ENCODE measurements at places on chromosomes 11 and 22.
A peak's percentile ranks its signal among the peaks of the same experiment; 100 is the strongest.

- DNase-seq: no peak
These were observed 44.0 kb downstream of the RRP8 start for GRCh38 chr11:6559369-6559768.

GRCh38 chr11:60810569-60810968 lies 25.4 kb downstream of the MS4A10 start:
- no peak for DNase-seq

DNA sequence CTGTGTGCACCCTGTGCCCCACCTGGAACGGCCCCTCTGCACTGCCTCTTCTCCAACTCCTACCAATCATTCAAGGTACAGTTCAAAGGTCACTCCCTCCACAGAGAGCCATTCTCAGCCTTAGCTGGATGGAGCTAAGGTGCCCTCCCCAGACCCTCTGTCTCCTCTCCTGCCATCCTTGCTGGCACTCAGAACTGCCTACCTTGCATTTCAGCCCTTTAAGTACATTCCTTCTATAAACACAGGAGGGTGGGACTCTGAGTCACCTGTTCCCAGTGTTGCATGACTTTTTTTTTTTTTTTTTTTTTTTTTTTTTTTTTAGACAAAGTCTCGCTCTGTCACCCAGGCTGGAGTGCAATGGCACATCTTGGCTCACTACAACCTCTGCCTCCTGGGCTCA lies 8.6 kb downstream of the TTLL1 start:
- DNase-seq: peak; percentile 65

DNA sequence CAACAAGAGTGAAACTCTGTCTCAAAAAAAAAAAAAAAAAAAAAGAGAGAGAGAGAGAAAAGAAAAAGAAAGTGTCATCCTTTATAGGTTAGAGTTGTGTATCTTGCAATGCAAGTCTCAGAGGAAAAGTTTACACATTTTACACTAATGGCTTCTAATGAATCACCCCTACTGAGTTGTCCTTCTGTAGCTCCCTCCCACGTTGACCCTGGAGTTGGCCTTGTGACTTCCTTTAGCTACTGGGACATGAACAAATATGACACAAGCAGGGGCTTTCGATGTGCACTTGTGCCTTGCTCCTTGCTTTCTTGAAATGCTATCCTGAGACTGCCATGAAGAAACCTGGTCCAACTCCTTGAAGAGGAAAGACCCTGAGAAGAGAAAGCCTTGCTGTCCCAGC lies 2.4 kb upstream of the SMCO4 start:
- DNase-seq: no peak

- DNase-seq: no peak
These were observed 42.3 kb upstream of the NFRKB start for GRCh38 chr11:129937592-129938238.

DNA sequence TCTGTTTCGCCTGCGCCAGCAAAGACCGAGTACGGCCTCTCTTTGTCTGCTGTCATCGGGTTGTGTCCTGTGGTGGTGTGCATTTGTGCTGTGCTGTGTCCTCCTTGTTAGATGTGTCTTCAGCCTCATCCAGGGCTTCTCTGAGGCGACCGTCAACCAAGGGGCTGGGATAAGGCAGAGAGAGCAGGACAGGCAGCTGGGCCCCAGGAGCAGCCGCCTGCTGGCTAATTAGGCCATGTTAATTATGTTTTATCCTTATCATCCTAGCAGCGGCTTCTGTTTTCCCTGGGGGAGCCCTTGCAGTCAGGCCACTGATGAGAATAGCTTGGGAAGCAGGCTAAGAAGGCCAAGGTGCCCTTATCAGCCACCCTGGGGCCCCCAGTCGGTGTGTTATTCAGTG lies 40.7 kb upstream of the TTC12 start:
- no peak for DNase-seq

DNA sequence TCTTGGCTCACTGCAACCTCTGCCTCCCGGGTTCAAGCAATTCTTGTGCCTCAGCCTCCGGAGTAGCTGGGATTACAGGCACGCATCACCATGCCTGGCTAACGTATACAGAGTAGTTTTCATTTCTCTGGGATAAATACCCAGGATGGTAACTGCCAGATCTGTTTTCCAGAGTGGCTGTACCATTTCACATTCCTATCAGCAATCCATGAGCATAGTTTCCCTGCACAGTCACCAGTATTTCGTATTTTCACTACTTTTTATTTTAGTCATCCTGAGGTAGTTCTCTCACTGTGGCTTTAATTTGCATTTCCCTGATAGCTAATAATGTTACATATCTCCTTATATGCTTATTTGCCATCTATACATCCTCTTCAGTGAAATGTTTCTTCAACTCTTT lies 11.0 kb upstream of the SCARF2 start:
- no peak for DNase-seq

DNA sequence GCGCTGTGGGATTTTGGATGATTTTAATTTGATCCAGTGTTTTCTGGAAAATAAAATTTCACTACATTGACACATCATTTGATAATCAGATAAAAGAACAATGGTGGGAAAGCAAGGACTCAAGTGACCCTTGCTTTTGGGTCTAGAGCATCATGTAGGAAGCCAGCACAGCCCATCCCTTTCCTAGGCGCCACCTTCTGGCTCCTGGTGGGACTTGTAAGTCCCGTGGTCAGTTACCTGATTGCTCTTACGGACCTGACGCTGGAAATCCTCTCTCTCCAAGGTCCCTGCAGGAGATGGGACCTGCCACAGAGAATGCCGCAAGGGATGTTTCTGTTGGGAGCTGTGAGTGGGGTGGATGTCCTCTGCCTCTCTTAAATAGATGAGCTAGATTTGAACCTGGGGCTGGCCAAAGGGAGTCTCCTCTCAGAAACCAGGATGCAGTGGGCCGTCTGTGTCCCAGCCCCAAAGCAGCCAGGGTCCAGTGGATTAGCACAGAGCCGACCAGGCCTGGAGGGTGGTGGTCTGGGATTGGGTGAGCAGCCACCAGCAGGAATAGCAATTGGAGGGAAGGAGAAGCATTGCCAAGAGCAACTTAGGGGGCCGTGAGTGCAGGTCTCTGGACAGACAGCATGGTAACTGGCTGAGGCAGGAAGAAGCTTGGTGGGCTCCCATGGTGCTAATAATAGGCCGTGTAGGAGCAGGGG lies 21.7 kb downstream of the TIMP3 start:
- DNase-seq: peak; percentile 67

DNA sequence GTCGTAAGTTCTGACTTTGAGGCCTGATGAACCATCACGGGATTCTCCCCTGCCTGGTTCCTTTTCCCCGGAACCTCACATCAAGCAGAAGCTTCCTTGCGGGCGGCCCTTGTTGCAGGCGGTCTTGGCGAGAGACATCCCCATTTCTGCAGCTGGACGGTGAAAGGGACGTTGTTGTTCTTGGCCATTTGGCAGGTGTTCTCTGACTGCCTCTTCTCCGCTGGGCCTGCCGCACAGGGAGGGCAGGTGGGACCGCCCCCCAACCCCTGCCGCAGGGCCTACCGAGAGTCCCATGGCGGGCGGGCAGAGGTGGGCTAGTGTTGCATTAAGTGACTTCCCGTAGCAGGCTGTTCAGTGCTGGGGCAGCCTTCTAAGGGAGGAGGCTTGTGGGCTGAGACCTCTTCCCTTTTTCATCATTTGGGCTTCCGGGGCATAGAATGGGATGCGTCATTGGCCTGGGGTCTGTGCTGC lies 26.9 kb upstream of the GRAMD4 start:
- DNase-seq: no peak

DNA sequence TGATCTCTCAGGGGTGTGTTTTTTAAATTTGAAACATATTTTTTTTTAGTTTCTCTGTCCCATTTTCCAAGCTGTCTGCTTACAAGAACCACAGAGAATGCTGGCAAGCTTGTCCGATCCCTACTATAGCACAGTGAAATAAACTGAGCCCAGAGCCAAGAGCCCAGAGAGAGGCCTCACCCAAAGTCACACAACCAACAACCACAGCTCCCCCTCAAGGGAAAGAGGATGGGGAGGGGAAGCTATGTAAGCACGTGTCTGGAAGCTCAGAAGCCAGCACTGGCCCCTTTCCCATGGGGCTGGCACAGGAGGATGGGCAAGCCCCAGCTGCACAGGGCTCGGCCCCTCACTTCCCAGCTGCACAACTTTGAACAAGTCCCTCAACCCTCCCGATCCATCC lies 3.2 kb upstream of the SART1 start:
- DNase-seq: no peak

GRCh38 chr11:83643115-83643514 lies 356.9 kb upstream of the CCDC90B start:
- no peak for DNase-seq

DNA sequence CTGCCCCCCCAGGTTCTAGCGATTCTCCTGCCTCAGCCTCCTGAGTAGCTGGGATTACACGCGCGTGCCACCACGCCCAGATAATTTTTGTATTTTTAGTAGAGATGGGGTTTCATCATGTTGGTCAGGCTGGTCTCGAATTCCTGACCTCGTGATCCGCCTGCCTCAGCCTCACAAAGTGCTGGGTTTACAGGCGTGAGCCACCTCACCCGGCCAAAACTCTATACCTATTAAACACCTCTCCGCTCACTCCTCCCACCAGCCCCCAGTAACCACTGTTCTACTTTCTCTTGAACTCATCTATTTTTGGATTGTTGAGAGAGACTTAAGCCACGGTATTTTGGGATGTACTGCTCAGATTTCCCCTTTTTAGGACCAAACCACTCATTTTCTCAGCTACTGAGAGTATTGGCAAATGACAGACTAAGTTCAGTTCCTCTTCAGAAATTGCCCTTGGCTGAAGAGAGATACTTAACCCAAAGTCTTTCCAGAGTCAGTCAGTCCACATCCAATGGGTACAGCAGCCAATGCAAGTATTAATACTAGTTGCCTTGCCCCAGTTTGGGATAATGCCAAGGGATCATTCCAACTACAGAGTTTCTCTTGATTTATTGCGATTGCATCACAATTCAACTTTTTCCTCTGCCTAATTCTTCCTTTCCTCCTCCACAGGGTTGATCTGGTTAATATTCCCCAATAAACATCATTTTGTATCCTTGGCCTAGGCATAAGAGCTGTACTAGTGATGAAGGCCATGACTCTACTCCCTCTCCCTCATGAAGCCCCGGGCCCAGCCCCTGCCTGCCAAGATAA lies 36.8 kb upstream of the CSTF3 start:
- DNase-seq: no peak

DNA sequence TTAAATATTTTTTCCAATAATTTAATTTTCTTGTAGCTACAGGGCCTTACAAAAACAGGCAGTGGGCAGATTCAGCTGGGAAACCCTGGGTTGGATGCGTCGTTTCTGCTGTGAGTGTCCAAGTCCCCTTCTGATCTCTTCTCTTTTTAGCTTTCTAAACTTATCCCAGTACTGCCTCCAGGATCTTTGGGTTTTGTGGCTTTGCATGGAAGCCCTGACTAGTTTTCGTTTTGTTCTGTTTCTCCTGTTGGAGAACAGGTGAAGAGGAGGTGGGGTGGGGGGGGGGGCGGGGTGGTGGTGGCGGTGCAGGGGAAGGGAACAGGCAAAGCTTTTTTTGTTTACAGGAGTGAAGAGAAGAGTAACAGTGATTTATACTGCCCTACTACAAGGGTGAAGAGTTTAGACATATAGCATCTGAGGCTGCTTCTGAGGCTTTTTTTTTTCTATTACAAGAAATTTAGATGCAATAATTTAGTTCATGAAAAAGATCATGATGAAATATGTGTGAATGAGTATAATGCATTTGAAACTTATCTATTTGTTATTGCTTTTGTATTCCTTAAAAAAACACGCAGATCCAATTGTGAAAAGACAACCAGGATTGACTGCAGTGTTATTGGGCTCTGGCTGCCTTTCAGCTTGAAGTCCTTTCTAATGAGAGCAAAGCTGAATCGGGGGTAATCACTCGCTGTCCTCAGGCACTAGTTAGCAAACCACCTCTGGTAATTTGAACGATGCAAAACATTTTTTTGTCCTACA lies 142.9 kb downstream of the NCAM1 start:
- DNase-seq: no peak

GRCh38 chr22:48076008-48076407 lies 1313.6 kb downstream of the TBC1D22A start:
- no peak for DNase-seq

- peak; percentile 91 for DNase-seq
These were observed 52.5 kb upstream of the CLDN5 start for GRCh38 chr22:19576460-19577421.

DNA sequence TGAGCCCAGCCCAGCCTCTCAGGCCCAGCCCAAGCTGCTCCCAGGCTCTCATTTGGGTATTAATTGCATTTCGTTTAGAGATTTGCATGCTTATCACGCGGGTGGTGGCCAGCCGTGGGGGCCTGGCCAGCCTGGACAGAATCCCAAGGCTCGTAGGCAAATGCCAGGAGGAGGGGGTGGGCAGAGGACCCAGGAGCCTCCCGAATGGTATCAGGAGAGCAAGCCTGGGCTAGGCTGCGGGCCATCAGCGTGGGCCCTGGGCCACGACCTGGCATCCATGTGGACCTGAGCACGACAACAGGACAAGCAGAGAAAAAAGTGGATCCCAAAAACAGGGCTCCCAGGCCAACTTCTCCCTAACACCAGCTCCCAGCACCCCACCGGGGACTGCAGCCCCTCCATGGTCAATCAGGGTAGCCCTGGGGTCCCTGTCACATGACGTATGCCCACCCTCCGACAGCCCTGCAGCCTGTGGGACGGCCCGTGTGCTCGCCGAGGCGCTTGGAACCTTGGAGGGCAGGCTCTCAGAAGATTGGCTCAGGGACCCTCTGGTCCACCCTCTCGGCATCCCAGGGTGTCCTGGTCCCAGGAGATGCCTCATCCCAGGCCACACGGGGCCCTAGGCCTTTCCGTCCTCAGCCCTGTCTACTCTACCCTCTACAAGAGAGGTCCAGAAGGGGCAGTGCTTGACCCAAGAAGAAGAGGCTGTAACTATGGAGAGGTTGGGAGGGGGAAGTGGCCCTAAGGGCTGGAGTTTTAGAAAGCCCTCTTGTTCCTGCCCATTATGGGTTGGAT lies 8.8 kb downstream of the ASCL2 start:
- no peak for DNase-seq

DNA sequence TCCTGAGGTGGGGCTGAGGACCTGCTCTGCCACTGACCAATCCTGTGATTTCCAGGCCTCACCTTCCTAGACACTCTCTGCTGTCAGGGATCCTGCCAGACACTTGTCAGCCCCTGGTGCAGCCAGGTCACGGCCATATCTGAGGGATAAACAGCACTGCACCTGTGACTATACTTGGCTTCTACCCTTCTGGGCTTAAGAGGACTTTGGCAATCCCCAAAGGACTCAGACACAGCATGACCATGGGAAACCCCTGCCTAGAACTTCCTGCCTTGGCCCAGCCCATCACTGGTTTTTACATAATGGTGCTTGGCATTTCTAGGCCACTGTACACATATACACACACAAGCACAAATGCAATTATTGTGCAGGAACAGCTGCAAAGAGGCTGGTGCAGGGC lies 11.6 kb upstream of the OLFML1 start:
- no peak for DNase-seq

DNA sequence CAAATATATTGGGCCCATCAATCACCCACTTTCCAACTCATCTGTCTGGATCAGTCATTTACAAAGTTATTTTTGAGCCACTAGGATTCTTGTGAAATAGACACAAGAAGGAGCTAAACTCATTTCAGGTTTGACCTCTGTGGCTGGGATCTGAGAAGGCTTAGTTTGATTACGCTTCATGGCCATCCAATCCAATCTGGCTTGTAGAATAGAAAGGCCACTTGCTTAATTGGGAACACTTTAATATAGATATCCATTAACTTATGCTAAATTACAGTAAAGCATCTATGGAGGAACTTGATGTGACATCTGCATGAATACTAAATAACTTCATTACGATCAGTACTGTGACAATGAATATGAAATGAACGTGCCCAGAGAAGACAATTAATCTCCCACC lies 284.2 kb downstream of the ST3GAL4 start:
- no peak for DNase-seq

GRCh38 chr11:67649634-67650510 lies 658 bp downstream of the ACY3 start:
- DNase-seq: no peak

- DNase-seq: no peak
These were observed 204.4 kb downstream of the ADAMTS15 start for GRCh38 chr11:130652671-130653335.
